Esophagus squamous epithelium (tissue), 5 donors: ENCODE measurements at places on chromosomes 2 and 18. TPM values are rescaled to one million over a fixed set of nuclear protein-coding genes. Genes with fewer than 3 reads are reported as not detected.

DNA sequence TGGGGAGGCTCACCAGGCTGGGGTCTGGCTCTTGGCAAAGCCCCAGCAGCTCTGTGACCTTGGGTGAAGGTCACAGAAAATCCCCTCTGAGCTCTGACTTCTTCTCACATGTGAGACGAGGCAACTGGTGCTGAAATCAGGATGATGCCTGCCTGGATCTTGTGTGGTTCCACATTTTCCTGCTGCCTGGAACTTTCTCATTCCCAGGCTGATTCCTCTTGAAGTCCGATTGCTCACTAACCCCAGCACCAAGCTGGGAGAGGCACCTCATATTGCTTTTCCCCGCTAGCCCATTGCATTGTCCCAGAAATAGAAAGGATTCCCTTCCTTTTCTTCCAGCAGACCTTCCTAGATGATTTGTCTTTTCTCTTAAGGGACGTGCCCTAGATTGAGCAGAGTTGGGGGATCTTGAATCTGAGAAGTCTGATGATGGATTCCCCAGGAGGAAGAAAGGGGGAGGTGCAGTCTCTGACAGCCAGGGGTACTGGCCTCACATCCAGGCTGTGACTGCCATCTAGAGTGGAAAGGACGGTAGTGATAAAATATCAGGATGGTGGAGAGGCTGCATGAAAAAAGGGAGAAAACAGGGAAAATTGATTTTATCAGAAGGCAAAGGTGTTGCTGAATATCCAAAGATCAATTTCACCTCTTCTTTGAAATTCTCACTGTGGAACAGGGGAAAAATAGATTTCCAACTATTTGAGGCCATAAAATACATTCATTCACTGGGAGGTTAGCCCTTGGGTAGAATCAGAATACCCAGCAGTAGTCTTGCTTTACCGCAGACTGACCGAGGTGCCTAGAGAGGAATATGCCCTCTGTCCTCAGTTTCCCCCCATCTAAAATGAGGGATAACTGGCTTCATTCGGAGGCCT is 96.3 kb downstream of the FAM210A start:
- no peaks in the 10 kb centered on the region for H3K27me3 ChIP-seq
- peaks cover 6% of the 10 kb centered on the region for H3K4me1 ChIP-seq
- H3K4me3 ChIP-seq = no peak overlapping the region
- H3K27ac ChIP-seq = peak overlapping the region; percentile 44

DNA sequence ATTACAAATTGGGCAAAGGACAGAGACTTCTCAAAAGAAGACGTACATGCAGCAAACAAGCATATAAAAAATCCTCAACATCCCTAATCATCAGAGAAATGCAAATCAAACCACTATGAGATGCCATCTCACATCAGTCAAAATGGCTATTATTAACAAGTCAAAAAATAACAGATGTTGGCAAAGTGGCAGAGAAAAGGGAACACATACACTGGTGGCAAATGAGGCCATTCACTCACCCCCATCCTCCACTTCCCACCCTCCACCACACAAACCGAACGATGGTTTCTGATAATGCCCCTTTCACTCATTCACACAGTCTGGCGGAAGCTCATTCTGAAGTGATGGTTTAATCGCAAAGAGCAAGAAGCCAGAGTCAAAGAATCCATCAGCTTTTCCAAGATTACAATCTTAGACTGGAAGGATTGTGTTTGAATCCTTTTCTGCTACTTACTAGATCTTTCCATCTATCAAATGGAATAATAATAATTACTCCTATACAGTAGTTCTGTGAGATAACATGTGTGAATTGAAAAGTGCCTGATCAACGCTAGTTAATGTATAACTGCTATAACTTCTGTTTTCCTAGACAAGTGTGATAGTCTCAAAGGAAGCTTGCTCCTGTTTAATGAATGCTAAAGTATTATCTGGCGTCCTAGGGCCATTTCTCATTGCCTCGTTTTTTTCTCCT is 16.9 kb upstream of the CD28 start:
- peak overlapping the region; percentile 3 for H3K27ac ChIP-seq
- H3K4me3 ChIP-seq = no peak overlapping the region
- H3K27me3 ChIP-seq = no peaks in the 10 kb centered on the region
- no peak for DNase-seq

GRCh38 chr2:60064687-60065389 is 488.6 kb downstream of the BCL11A start:
- DNase-seq = no peak
- peaks cover 9% of the 10 kb centered on the region for H3K27me3 ChIP-seq
- no peaks in the 10 kb centered on the region for H3K4me1 ChIP-seq
- no peak overlapping the region for H3K4me3 ChIP-seq

DNA sequence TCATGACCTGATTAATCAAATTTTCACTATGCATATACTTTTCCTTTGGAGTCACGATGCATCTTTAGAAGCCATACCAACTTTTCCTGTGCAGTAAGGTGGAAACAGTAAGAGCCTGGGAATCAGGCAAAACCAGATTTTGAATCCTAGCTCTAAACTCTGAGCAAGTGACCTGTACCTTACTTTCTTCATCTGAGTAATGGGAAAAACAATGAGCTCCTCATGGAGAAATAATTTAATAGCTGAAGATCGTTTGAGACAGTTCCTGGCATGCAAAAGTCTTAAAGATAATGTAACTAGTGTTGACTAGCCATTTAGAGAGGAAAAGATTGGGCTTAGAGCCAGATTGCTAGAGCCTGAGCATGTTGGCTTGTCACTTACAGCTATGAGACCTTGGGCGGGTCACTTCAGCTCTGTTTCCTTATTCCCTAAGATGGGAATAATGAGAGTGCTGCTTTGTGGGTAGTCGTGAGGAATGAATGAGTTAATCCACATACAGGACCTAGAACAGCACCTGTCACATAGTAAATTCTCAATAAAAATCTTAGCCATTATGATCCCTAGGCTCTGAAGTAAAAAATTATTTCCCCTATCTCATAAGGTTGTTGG is 17.7 kb upstream of the CCNYL1 start:
- no peak for DNase-seq
- peak overlapping the region; percentile 39 for H3K27ac ChIP-seq
- H3K4me3 ChIP-seq = no peak overlapping the region
- no peaks in the 10 kb centered on the region for H3K27me3 ChIP-seq

GRCh38 chr2:67400560-67401485 is 3.7 kb downstream of the ETAA1 start:
- no peak for DNase-seq
- H3K4me3 ChIP-seq = no peak overlapping the region
- no peaks in the 10 kb centered on the region for H3K27me3 ChIP-seq
- peaks cover 6% of the 10 kb centered on the region for H3K4me1 ChIP-seq

- no peaks in the 10 kb centered on the region for H3K36me3 ChIP-seq
- no peak for DNase-seq
- H3K4me1 ChIP-seq = no peaks in the 10 kb centered on the region
- no peaks in the 10 kb centered on the region for H3K27me3 ChIP-seq
- H3K4me3 ChIP-seq = no peak overlapping the region
- no peak overlapping the region for H3K27ac ChIP-seq
Observed at GRCh38 chr18:36255072-36255698, 42.3 kb upstream of the FHOD3 start.

GRCh38 chr2:113217455-113218282 is 43.9 kb downstream of the PSD4 start:
- no peaks in the 10 kb centered on the region for H3K36me3 ChIP-seq
- H3K27ac ChIP-seq = peak overlapping the region; percentile 10
- no peaks in the 10 kb centered on the region for H3K27me3 ChIP-seq
- no peak overlapping the region for H3K4me3 ChIP-seq
- DNase-seq = no peak
- H3K4me1 ChIP-seq = peaks cover 21% of the 10 kb centered on the region

DNA sequence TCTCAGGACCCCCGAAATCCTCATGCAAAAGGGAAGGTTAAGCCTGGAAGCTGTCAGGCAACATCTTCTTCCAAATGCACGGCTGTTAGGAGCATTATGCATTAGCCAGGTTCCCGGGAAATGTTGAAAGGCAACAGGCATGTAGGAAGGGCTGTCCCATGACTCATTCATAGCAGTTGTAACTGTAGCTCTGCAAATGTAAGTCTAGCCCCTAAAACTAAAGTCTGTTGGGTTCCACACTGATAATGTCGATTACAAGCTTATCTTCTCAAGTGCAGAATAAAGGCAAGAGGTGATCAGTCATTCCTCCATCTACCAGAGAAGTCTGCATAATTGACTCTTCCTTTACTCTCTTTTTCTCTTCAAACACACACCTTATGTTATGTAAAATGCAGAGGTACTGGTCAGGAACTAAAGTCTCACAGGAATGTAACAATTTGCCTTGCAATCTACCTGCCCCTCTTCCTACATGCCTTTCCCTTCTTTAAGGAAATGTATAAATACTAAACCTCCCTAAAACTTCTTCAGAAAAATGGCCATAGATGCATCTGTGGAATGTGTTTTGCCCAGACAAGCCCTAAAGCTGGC is 99.8 kb downstream of the AKAIN1 start:
- DNase-seq = no peak
- no peak overlapping the region for H3K27ac ChIP-seq
- H3K4me3 ChIP-seq = no peak overlapping the region
- H3K27me3 ChIP-seq = no peaks in the 10 kb centered on the region
- H3K4me1 ChIP-seq = no peaks in the 10 kb centered on the region

DNA sequence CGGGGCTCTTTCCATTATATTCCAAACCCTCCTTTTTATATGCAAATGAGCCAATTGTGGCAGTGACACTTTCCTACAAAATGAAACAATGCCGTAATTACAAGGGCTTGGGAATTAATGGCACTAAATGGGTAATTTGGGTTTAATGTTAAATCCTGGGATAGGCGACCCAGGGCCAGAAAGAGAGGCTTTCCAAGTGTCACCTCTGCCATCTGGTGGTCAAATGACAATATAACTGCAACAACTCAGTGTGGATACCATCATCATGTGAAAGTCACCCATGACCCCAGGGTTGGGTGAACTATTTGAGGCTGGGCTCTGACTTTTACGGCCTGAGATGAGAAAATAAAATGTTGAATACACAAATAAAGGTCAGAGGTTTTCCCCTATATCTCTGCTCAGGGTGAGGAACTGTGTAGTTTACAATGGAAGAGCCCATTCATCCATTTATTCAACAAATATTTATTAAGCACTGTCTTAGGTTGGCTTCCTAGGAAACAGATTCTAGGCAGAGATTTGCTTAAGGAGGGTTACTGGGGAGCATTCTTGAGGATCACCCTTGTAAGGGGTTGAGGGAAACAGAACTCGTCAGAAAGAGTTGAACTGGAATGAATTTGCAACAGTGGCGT is 13.6 kb upstream of the THADA start:
- H3K4me1 ChIP-seq = no peaks in the 10 kb centered on the region
- no peak overlapping the region for H3K27ac ChIP-seq
- no peak for DNase-seq
- no peaks in the 10 kb centered on the region for H3K27me3 ChIP-seq
- H3K36me3 ChIP-seq = no peaks in the 10 kb centered on the region
- H3K4me3 ChIP-seq = no peak overlapping the region

- H3K4me3 ChIP-seq = no peak overlapping the region
- DNase-seq = no peak
- no peaks in the 10 kb centered on the region for H3K36me3 ChIP-seq
Observed at GRCh38 chr2:72276356-72276755, 128.7 kb upstream of the CYP26B1 start.

- H3K36me3 ChIP-seq = no peaks in the 10 kb centered on the region
- no peaks in the 10 kb centered on the region for H3K4me1 ChIP-seq
- no peak overlapping the region for H3K4me3 ChIP-seq
- DNase-seq = no peak
- H3K27me3 ChIP-seq = no peaks in the 10 kb centered on the region
Observed at GRCh38 chr18:65235966-65236624, 514.7 kb upstream of the CDH7 start.

DNA sequence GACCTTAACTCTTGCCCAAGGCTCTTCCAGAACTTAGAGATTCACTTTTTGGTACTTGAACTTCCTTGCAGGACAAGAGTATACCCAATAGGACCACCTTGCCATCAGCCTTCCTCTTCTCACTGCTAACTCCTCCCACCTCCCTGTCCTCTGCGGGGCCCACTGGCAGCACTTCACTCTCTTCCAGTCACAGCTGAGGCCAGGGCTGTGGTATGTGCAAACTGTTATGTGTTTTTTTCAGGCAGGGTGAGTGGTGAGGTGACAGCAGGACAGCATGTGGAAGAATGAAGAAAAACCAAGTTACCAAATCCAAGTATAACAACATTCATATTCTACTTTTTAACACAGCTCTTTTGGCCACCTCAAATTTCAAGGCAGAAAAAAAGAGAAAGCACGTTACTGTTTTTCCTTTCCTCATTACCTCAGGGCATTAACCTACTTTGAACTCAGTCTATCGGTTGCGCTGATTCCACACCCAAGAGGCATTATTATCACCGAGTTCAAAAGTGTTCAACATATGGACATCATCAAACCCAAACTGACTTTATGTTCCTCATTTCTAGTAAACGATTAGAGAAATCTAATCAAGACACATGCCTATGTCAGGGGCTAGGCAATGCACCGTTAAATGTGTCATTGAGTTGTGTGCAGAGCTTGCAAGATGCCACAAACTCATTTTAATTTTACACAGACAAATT is 605.2 kb upstream of the SYT4 start:
- no peaks in the 10 kb centered on the region for H3K27me3 ChIP-seq
- no peak overlapping the region for H3K4me3 ChIP-seq
- H3K36me3 ChIP-seq = no peaks in the 10 kb centered on the region
- H3K4me1 ChIP-seq = no peaks in the 10 kb centered on the region
- DNase-seq = no peak

GRCh38 chr2:1642066-1642861 is 102.1 kb downstream of the PXDN start:
- no peaks in the 10 kb centered on the region for H3K27me3 ChIP-seq
- no peaks in the 10 kb centered on the region for H3K36me3 ChIP-seq
- no peak overlapping the region for H3K27ac ChIP-seq
- no peaks in the 10 kb centered on the region for H3K4me1 ChIP-seq
- H3K4me3 ChIP-seq = no peak overlapping the region

DNA sequence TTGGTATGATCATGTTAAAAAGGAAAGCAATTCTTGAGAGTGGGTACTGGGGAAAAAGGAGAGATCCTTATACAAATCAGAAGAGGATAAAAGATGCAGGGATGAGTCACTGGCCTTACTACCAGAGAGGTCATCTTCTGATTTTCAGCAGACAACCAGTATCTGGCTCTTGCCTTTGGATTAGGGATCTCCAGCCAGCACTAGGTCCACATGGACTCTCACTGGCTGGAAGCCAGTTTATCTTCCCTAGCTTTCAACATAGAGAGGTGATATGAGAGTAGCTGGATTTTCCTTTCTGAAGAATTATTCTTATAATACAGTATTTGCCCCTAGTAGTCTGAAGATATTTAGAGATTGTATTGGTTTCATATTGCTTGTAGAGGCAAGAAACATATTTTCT is 30.2 kb downstream of the CERKL start:
- no peaks in the 10 kb centered on the region for H3K27me3 ChIP-seq
- H3K4me1 ChIP-seq = no peaks in the 10 kb centered on the region
- no peaks in the 10 kb centered on the region for H3K36me3 ChIP-seq
- no peak for DNase-seq
- H3K27ac ChIP-seq = no peak overlapping the region

GRCh38 chr2:238380785-238381184 is 45.9 kb upstream of the ASB1 start:
- peaks cover 5% of the 10 kb centered on the region for H3K4me1 ChIP-seq
- no peaks in the 10 kb centered on the region for H3K36me3 ChIP-seq
- no peak overlapping the region for H3K4me3 ChIP-seq
- peak overlapping the region; percentile 29 for H3K27ac ChIP-seq

Gene SPC25
- total RNA-seq = 11.7 TPM

Gene MPP4
- total RNA-seq = 0.19 TPM

Gene MROH2A
- total RNA-seq = 0.83 TPM

Gene ACKR3
- 23.3 TPM for total RNA-seq

Gene ACTG2
- 809 TPM for total RNA-seq

Gene SPOPL
- 21.2 TPM for total RNA-seq

Gene GRB14
- 2.5 TPM for total RNA-seq

Gene SERPINB10
- total RNA-seq = 8.4 TPM

Gene NAT8
- total RNA-seq = not detected

Gene EVA1A
- total RNA-seq = not detected

Gene APOB
- total RNA-seq = 0.62 TPM
